ENCODE measurements at places on chromosomes 7 and 10.
A peak's percentile ranks its signal among the peaks of the same experiment; 100 is the strongest.

DNA sequence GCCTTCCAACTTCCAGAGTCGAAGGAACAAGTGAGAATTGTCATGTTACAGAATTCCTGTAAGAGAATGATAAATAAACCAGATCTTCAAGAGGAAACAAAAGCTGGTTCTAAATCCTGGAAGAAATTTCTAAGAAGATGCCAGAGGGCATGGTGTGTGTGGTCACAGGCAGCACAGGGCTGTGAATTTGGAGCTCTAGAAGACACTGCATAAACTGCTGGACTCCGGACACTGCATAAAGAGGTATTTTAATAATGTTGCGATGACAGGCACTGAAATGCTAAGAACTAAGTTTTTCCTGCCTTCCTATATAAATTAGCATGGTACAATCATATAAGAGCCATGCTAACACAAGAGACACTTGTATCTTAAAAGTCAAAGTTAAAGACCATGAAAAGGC, 86.0 kb downstream of the LARP4B start:
- DNase-seq: no peak

- DNase-seq: peak; percentile 67
Observed at GRCh38 chr10:30359373-30360206, 10.5 kb upstream of the MTPAP start.

- no peak for DNase-seq
Observed at GRCh38 chr7:152899004-152899403, 139.5 kb downstream of the ACTR3B start.

DNA sequence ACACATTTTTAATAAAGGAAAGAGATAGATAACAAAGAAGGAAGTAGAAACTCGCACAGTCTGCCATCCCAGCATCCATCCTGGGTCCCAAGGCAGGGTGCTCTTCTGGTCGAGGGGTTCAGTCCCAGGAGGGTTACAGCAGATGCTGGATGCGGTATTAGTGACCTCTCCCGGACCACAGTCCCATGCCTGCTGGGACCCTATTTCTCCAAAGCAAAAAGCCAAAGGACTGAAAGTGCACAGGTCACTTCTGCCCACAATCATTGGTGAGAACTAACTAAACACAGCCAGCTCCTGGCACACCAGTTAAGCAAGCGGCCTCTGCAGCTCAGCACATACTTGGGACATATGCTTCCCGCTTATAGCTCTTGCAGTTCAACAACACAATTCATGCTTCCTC, 96.1 kb upstream of the HABP2 start:
- no peak for DNase-seq

DNA sequence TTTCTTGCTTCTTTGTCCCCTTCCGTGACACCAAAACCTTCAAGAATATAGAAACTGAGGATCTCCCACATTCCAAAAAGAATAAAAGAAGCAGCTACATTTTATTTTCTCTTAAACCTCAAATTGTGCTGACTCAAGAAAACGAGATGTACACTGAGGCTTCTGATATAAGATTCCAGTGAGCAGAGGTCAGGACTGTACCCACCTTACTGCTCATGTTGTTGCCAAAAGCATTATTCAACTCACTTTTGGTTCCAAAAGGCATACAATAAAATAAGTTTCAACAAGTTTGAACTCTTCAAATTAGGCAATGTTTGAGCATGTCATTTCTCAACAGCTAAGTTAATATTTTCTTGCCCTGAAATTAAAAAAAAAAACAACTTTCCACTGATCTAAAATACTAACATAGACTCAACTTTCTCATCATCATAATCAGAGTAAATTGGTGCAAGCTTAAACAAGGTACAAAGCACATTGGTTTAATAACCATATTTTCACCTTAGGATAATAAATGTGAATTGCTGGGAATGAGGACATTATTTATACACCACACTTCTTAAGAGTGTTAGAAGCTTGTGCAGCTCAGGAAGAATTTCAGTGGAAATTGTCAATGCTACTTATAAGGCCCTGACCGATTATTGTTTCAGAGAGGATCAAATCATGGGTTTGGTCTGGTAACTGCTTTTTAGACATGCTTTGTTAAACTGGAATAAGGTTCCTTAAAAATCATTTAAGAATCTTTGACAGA, 629.0 kb upstream of the IGFBP3 start:
- DNase-seq: no peak

GRCh38 chr10:61973169-61973568, 71.7 kb downstream of the ARID5B start:
- DNase-seq: no peak

- DNase-seq: no peak
Observed at GRCh38 chr7:94748376-94748775, 92.4 kb upstream of the SGCE start.

DNA sequence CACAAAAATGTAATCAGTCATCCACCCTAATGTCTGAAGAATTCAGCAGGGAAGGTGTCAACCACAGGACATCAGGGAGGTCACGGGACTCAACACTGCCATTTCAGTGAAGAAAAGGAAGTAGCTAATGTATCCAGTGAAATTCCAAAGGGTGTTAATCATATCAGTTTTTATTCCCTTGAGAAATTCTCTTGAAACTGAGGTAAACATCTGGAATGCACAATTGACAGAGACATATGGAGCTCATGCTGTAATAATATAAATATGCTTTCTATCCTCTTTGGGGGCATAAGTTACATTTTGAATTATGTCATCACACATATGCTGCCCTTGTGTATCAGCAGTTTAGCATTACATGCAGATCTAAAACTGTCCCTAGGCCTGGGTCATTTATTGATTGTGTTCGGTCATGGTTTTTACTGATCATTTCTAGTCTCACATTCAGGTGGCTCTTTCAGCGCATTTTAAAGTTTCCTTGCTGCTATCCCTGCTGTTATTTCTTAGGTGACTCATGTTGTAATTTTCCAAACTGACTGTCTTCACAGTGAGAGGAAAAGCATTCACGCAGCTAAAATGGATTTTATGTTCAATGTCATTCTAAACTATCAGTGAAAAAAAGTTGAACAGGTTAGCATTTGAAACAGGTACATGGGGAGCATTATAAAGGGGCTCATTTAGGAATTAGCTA, 273.9 kb downstream of the TSPAN12 start:
- no peak for DNase-seq

- DNase-seq: no peak
Observed at GRCh38 chr10:27470885-27471284, 33.2 kb upstream of the RAB18 start.

DNA sequence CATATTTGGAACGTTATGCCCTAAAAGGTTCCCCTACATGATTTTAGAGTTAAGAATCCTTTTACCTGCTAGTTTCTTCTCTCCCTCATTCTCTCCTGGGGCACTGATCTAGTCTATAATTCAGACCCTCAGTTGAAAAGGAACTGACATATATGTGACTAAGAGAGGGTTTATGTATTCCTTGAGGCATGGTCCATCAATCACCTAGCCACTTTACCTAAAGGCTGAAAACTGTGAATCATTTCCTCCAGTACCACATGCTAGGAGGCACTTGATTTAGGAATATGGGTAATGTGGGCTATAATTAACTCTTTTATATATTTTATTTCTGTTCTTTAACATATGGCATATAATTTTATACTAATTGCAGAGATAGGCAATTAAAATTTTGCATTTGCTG, 303.5 kb downstream of the BBS9 start:
- no peak for DNase-seq

GRCh38 chr7:1418505-1419309, 40.6 kb downstream of the MICALL2 start:
- peak; percentile 77 for DNase-seq

- no peak for DNase-seq
Observed at GRCh38 chr7:18494821-18495408, 634 bp upstream of the HDAC9 start.

DNA sequence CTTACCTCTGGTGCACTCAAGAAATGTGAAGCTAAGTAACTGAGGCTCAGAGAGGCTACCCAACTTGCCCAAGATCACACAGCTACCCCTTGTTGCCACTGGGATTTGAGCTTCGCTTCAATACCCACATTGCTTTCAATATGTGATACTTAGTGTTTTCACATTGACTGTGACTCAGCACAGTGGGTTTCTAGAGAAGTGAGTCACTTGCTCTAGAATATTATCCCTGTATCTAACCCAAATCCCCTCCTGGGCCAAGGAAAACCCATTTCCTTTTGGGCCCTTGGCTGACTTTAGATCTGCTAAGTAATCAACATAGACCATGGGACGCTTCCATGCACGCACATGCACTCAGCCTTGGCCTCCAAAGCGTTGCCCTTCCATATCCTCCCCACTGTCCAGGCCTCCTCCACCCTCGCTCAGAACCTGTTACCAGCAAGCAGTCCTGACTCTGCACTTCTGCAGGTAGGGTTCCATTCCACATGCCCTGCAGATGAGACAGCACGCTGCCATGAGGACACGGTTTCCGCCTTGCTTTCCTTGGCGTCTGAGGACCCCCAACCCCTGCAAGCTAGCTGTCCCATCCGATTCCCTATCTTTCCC, 87.7 kb upstream of the CHST15 start:
- DNase-seq: no peak

GRCh38 chr10:107614939-107615685, 450.6 kb upstream of the SORCS1 start:
- DNase-seq: no peak

DNA sequence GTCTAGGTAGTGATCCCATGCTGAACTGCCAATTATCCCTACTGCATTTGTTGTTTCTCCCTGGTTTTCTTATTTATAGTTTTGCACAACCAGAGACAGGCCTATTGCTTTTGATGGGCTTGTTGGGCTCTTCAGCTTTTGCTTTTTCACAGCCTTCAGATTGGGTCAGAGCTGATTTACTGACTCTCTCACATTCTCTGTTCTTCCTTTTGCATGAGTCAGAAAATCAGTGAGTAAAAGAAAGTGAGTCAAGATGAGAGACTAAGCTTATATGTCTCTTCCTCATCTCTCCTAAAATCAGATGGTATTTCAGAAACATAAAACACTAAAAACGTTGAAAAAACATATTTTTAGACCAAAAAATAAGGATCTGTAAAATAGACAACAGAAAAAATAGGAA, 1135.4 kb downstream of the XPNPEP1 start:
- no peak for DNase-seq

- no peak for DNase-seq
Observed at GRCh38 chr7:108034586-108034985, 31.6 kb upstream of the LAMB1 start.

Data from A549 (cell line).